IMR-90 (cell line): ENCODE measurements at places on chromosomes 1 and 21. TPM values are rescaled to one million over a fixed set of nuclear protein-coding genes. Genes with fewer than 3 reads are reported as not detected.
A peak's percentile ranks its signal among the peaks of the same experiment; 100 is the strongest.

Gene NCAM2
- 5.0 and 5.6 TPM in 2 replicates for total RNA-seq

Gene ZBTB8B
- not detected in 2 replicates for total RNA-seq

DNA sequence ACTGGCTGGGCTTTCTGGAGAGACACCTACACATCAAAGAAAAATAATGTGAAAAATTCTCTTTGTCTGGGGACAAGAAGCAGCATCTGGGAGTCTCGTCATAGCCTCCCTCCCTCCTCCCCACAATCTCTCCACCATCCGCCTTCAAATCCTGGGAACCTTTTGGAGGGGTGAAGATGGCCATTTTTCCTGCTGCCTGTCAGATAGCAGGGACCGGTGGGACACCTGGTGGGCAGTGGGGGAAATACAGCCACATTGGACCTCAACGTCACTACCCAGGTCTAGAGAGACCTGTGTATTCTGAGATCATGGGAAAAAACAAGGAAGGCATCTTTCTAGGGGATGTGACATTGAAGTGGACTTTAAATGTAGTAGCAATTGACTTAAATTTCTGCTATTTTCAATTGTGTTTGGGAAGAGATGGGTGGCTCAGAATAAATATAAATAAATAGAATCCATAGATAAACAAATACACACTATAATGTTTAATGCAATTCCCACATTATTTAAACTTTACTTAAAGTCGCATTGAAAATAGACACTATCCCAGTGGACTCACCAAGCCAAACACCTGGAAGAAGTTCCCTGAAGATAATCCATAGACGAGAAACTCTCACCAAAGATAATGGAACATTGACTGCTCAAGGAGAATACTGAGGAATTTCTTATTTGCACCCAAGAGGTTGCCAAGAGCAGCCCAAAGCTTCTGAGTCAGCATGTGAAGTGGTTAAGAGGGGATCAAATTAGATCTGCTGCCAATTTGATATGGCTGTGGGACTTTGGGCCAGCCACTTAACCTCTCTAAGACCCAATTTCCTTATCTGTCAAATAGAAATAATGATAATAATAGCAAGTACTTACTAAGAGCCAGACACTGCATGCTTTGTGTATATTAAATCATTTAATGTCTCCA, 147.6 kb upstream of the CAMK1G start:
- DNase-seq = peak; percentile 77

Gene RGS7
- 0.72 and 0.83 TPM in 2 replicates for total RNA-seq

- peak; percentile 51 for DNase-seq
Measured at GRCh38 chr1:1959840-1960479, 40.9 kb upstream of the TMEM52 start.

Gene VPS26C
- total RNA-seq = 30.0 and 36.6 TPM in 2 replicates

Gene RNU1-4
- total RNA-seq = under 0.01 TPM in 2 replicates

DNA sequence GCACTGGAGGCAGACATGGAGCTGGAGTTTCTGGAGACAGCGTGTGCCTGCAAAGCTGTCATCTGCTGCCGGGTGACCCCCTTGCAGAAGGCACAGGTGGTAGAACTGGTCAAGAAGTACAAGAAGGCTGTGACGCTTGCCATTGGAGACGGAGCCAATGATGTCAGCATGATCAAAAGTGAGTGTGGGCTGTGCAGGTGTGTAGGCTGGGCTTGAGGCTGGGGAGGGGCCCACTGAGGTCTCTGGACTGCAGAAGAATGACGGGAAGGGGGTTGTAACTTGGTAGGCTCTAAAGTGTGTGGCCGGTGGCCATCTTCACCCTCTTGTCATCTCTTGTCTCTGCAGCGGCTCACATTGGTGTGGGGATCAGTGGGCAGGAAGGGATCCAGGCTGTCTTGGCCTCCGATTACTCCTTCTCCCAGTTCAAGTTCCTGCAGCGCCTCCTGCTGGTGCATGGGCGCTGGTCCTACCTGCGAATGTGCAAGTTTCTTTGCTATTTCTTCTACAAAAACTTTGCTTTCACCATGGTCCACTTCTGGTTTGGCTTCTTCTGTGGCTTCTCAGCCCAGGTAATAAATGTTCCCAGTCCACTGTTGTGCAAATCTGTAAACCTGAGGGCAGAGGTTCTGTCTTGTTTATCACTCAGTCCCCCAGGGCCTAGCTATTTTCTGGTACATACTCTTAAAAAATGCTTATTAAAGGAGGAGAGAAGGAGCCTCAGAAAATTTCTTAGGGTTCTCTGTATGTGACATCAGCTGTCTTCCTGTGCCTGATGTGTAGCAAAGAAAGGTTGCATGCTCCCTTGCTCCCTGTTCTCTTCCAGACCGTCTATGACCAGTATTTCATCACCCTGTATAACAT, 19.9 kb downstream of the ATP8B2 start:
- peak; percentile 35 for DNase-seq

DNA sequence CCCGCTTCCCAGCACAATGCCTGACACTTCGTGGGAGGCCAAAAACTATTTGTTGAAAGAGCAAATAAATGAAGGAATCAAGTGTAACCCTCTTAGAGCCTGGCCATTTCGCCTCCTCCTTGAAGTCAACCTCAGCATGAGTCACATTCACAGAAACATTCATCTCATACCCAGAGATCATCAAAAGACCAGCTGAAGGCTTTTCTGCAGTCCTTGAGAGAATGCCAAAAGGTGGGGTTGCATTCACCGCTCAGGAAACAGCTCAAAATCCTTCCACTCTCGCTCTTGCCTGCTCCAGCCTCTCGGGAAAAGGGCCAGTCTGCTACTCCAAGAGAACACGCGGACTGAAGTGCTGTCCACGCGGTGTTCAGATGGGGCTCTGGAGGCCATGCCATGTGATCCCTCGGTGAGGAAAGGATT, 90.0 kb downstream of the VWA5B1 start:
- DNase-seq = peak; percentile 90

DNA sequence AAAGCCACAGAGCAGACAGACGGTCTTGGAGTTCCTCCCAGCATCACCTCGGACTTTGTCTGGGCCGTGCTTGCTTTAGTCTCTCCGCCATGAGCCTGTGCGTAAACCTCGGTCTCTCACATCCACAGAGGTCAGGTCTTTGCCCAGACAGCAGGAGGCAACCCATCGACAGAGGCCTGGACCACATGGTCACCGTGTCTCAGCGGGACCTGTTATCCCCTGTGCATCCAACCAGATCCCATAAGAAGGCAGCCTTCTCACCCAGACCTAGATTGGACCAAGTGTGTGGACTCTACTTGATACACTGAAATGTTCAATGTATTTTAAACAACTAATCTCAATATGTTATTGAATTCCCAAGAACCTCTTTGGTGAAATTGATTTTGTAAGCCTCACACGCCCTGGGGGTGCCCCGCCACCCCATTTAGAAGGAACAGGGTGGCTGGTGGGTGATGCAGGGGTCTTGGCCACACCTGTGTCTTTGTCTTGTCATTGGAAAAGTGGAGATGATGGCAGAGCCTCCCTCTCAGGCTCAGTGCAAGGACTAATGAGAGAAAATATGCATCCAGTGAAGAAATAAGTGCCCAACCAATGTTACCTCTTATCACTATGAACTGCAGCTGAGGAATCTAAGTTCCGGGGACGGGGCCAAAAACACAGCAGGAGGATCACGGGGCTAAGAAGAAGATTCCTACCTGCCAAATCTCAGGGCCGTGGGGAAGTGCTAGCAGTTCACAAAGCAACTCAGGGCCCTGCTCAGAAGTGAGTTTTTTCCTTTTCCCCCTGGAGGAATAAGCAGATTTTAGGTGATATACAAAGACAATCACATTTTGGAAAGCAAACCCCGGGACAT, 101.6 kb upstream of the BACE2 start:
- no peak for DNase-seq

DNA sequence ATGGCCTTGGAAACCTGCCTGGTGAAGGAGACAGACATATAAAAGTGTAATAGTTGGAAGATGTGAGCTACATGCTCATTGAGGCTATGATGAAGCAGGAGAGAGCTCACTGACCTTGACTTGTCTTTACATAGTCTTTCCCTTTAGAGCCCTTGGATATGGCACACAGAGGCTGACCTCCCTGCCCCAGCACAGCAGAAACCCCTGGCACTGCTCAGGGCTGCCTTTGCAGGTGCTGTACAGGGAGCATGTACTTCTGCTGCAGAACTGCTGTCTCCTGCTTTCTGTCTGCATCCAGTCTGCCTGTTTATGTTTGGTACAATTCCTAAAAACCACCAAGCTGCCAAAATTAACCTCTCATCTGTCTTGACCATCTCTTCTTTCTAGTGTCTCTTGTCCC, 80.5 kb downstream of the C1orf21 start:
- no peak for DNase-seq

- peak; percentile 75 for DNase-seq
Measured at GRCh38 chr1:97070376-97070775, 348.8 kb downstream of the PTBP2 start.

DNA sequence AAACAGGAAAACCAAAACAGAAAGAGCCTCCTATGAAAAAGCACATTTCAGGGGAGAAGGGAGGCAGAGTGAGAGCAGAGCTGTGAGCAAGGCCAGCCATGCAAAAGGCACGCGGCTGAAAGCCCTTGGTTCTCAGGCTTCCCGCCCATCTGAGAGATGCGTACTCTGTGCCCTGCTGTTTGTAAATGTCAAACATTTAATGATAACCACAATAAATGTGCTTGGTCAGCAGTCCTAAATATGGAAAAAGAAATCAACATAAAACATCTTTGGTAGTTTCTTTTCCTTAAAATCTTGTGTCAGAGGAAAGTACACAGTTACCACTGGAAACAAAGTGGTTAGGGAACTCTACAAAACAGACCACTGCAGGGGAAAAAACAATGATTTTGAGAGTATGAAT, 283.1 kb downstream of the DSCAM start:
- DNase-seq = no peak

DNA sequence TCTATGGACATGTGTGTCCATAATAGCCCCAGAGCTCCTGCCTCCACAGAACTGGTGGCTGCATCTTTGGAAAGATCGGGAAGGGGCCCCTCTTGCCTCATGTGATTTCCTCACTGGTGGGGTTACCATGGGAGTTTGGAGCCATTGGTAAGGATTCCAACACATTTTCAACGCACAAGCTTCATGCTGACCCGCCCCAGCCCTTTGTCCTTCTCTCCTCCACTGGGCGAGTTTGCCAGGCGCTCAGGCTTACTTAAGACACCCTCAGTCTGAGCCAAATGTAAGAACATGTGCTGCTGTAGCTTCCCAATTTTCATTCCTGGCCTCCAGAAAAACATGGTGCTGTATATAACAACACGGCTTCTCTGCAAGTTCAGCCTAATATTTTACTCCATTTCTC, 72.4 kb downstream of the ATP5PO start:
- no peak for DNase-seq

DNA sequence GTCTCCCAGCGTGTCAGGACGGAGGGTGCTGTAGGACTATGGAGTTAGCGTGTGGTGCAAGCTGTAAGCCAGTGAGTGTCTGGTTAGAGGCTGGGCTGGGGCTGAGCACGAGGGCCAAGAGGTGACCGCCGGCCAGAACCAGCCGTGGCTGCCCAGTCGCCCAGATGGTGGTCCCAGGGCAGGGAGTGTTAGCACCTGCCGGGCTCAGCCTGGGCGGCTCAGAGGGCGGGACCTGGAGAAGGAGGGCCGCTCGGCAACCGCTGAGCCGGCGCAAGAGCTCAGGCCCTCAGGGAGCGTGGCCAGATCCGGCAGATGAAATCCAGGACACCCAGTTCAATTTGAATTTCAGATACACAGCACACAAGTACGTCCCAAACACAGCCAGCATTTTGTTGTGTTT, 87.9 kb downstream of the PRDM16 start:
- DNase-seq = no peak

- no peak for DNase-seq
Measured at GRCh38 chr21:16811011-16811410, 701.8 kb upstream of the CXADR start.

Gene CRYAA
- not detected in 2 replicates for total RNA-seq

Gene CAMK1G
- 0.72 and 0.83 TPM in 2 replicates for total RNA-seq
